ENCODE measurements at places on chromosomes 11 and 22. TPM values are rescaled to one million over a fixed set of nuclear protein-coding genes. Genes with fewer than 3 reads are reported as not detected.
A peak's percentile ranks its signal among the peaks of the same experiment; 100 is the strongest.

Gene FGF19
- not detected for total RNA-seq

Gene RAG2
- total RNA-seq, result not detected

Gene ARVCF
- 18.5 TPM for total RNA-seq

Gene CSF2RB
- total RNA-seq, result 8.2 TPM

Gene PPFIA1
- total RNA-seq, result 53.7 TPM

Gene LINC01488
- not detected for total RNA-seq

Gene OLFML1
- total RNA-seq, result 11.9 TPM

GRCh38 chr22:41888627-41889200 lies 26.2 kb downstream of the SHISA8 start:
- H3K36me3 ChIP-seq, result peaks cover 6% of the 10 kb centered on the region
- H3K4me1 ChIP-seq, result no peaks in the 10 kb centered on the region
- DNase-seq, result no peak
- no peaks in the 10 kb centered on the region for H3K27me3 ChIP-seq

DNA sequence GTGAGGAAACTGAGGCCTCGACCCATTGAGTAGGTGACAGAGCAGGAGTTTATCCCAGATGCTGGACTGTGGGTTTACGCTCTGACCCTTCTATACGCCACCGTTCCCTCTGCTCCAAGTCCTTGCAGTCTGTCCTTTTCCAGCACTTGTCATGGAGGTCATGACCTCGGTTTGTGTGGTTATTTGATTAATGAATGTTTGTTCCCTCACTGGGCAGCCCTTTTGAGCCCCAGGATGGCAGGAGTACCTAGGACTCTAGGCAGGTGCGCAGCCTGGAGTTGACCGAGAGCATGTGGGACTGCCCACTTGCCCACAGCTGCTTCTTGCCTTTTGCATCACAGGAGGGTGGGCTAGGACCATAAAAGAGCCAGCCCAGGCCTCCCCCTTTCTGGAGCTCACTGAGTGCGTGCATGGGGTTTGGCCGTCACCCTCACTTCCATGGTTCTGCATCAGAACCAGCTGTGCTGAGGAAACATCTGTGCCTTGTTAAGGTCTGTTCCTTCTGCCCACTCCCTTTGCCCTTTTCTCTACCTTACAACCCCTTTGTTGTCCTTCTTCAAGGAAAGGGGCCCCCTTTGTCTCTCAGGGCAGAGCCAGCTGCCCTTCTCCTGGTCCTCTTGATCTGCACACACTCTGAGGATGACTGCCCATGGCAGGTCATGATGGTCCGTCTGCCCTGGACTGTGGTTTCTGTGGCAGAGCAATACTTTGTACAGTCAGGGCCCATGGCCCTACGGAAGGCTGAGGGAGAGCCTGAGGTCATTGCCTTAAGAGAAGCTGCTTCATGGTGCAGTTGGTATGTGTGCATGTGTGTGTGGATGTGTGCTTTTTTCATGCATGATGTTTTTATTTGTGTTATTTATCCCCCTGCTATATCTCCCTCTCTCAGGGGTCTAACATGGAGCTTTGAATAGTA lies 38.2 kb downstream of the BMAL1 start:
- H3K27me3 ChIP-seq, result no peaks in the 10 kb centered on the region
- H3K36me3 ChIP-seq, result no peaks in the 10 kb centered on the region
- peak overlapping the region; percentile 17 for H3K27ac ChIP-seq
- H3K4me1 ChIP-seq, result peaks cover 57% of the 10 kb centered on the region

DNA sequence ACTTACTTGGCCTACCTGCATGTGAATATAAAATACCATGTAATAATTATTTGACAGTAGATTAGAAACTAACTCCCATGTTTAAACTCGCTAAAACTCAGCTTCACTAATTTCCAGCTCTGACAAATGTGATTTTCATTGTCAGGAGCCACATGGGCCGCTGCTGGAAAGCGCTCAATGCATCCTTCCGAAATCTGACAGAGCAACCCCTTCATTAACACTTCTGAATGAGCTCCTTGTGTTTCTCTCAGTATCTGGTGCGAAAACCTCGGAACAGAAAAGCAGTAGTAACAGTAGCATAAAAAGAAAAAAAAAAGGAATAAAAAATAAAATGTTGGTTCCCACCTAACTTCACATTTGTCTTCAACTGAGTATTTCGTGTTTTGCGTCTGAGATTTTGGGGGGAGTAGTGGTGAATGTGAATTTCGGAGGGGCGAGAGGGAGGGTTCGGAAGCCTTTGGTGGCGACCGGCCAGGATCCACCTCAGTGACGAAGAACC lies 710 bp downstream of the MTCH2 start:
- no peak for DNase-seq
- H3K27ac ChIP-seq, result peak overlapping the region; percentile 94
- peaks cover 11% of the 10 kb centered on the region for H3K4me1 ChIP-seq

DNA sequence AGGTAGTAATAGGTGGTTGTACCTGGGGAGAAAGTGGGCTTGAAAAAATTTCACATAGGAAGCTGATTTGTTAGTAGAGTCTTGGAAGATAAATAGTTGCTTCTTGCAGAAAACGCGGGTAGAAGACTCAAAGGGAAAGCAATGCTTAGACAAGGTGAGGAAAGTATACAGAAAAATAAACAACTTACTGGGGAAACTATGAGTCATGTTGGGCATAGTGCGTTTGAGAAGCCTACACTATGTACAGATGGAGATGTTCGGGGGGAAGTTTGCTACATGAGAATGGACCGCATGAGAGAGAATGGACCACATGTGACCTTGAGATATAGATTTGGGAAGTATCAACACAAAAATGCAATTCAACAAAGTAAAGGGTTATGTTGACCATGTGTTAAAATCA lies 86.7 kb upstream of the DDI1 start:
- no peaks in the 10 kb centered on the region for H3K4me1 ChIP-seq
- no peak for DNase-seq
- no peak overlapping the region for H3K4me3 ChIP-seq

- no peak for DNase-seq
- H3K27ac ChIP-seq, result no peak overlapping the region
- H3K27me3 ChIP-seq, result no peaks in the 10 kb centered on the region
- no peak overlapping the region for H3K4me3 ChIP-seq
- no peaks in the 10 kb centered on the region for H3K36me3 ChIP-seq
Observed at GRCh38 chr11:121652971-121653370, 200.2 kb upstream of the SORL1-AS1 start.

- peak overlapping the region; percentile 90 for H3K27ac ChIP-seq
- peaks cover 2% of the 10 kb centered on the region for H3K36me3 ChIP-seq
- no peak for DNase-seq
Observed at GRCh38 chr11:33700063-33700501, 544 bp downstream of the C11orf91 start.

- H3K27ac ChIP-seq, result no peak overlapping the region
- H3K36me3 ChIP-seq, result peaks cover 91% of the 10 kb centered on the region
- no peak overlapping the region for H3K4me3 ChIP-seq
- H3K27me3 ChIP-seq, result no peaks in the 10 kb centered on the region
- DNase-seq, result no peak
Observed at GRCh38 chr11:117391181-117391580, 63.5 kb downstream of the CEP164 start.

GRCh38 chr11:75453916-75454655 lies 21.1 kb upstream of the KLHL35 start:
- no peak overlapping the region for H3K4me3 ChIP-seq
- H3K27me3 ChIP-seq, result no peaks in the 10 kb centered on the region
- no peak for DNase-seq
- H3K27ac ChIP-seq, result no peak overlapping the region

- peak overlapping the region; percentile 86 for H3K4me3 ChIP-seq
- H3K36me3 ChIP-seq, result peaks cover 2% of the 10 kb centered on the region
- peaks cover 35% of the 10 kb centered on the region for H3K4me1 ChIP-seq
- peak; percentile 23 for DNase-seq
Observed at GRCh38 chr11:57566905-57567514, 462 bp downstream of the UBE2L6 start.

- no peak overlapping the region for H3K27ac ChIP-seq
- no peak overlapping the region for H3K4me3 ChIP-seq
- no peaks in the 10 kb centered on the region for H3K27me3 ChIP-seq
- H3K4me1 ChIP-seq, result no peaks in the 10 kb centered on the region
- no peak for DNase-seq
Observed at GRCh38 chr22:30885001-30885366, 83.6 kb downstream of the MORC2 start.

DNA sequence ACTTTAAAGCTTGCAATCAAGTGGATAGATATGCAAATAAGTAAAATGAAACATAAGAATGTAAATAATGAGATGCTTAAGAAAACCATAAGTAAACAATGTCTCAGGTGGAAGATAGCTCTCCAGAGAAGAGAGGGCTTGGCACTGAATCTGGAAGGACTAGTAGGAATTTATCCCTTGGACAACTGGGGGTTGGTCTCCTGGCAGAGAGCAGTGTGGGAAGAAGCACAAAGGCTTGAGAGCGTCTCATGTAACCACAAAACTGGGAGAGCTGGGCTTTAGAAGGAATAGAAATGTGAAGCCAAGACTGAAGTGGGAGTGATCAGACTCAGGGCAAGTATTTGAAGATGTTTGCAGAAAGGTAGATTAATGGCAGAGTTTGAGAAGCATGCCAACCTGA lies 31.3 kb downstream of the CARD18 start:
- H3K4me1 ChIP-seq, result peaks cover 6% of the 10 kb centered on the region
- no peaks in the 10 kb centered on the region for H3K36me3 ChIP-seq
- no peaks in the 10 kb centered on the region for H3K27me3 ChIP-seq
- no peak for DNase-seq
- H3K27ac ChIP-seq, result no peak overlapping the region
- H3K4me3 ChIP-seq, result no peak overlapping the region

GRCh38 chr11:27557226-27557625 lies 50.7 kb upstream of the LIN7C start:
- H3K36me3 ChIP-seq, result no peaks in the 10 kb centered on the region
- H3K4me3 ChIP-seq, result no peak overlapping the region

DNA sequence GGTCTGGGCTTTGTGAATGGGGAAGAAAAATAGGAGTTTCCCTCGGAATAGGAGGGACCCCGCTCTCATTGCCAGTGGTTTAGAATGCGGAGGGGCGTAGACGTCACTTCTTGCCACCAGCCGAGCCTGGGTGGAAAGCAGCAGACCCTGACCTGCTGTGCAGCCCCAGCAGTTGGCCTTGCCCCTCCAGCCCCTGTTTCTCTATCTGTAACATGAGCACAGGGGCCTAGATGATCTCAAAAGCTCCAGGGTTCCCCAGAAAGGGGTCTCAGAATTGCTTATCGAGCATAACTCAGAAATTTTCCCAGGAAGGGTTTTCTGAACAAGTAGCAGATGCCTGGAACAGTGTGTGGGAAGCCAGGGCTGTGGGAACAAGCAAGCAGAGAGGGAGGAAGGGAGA lies 43.9 kb downstream of the C11orf91 start:
- H3K4me1 ChIP-seq, result no peaks in the 10 kb centered on the region
- no peak overlapping the region for H3K4me3 ChIP-seq
- H3K27me3 ChIP-seq, result no peaks in the 10 kb centered on the region
- DNase-seq, result no peak
- H3K36me3 ChIP-seq, result no peaks in the 10 kb centered on the region
